GM10248 (cell line): ENCODE measurements at places on chromosomes 4 and X.

DNA sequence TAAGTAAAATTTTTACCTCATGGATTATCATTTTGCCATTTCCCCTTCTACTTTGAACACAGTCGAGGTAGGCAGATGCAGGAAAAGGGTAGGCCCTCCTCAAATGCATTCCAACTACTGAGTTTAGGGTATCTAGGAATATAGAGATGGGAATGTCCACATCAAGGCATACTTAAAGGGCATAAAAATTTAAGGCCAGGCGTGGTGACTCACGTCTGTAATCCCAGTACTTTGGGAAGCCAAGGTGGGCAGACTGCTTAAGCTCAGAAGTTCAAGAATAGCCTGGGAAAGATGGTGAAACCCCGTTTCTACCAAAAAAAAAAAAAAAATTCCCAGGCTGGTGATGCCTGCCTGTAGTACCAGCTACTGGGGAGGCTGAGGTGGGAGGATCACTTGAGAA is 146.5 kb downstream of the PDGFC start:
- DNase-seq: no peak

GRCh38 chr4:111693758-111694157 is 451.5 kb upstream of the FAM241A start:
- no peak for DNase-seq

DNA sequence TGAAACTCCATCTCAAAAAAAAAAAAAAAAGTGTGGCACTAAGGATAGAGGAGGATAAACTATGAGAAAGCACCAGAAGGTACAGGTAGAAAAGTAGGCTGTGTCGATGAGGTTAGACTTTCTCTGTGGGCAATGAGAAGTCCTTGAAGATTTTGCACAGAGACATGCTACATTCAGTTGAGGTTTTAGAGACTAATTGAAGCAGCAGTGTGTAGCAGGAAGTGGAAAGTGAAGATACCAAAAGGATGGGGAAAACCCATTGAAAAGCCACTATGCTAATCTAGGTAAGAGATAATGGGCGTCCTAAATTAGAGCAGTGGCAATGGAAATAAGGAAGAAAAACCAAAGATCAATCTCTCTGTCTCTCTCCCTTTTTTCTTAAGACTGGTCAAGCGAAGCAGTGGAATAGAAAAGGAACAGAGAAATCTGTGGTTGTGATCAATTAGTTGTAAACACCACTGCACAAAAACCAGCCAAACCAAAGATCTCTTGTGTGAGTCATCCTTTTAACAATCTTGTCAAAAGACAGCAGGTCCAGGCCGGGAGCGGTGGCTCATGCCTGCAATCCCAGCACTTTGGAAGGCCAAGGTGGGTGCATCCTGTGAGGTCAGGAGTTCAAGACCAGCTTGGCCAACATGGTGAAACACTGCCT is 3.5 kb downstream of the SPINK2 start:
- peak; percentile 69 for DNase-seq

DNA sequence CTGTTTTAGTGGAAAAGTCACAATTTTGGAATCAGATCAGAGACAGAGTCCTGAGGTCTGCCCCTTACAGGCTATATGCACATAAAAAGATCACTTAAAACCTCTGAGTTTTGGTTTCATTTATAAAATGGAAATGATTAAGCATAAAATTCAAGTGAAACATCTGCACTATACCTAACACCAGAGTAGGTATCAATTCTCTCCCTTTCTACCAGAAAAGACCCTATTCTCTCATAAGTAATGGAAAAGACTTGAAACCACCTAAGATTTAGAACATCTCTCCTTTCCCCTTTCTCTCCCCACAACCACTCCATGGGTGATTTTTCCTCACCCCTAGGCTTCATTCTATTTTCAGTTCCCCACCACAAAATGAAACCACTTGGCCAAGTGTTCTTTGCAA is 907 bp downstream of the LHFPL1 start:
- no peak for DNase-seq

GRCh38 chr4:159374749-159375530 is 272.1 kb downstream of the RAPGEF2 start:
- DNase-seq: no peak

DNA sequence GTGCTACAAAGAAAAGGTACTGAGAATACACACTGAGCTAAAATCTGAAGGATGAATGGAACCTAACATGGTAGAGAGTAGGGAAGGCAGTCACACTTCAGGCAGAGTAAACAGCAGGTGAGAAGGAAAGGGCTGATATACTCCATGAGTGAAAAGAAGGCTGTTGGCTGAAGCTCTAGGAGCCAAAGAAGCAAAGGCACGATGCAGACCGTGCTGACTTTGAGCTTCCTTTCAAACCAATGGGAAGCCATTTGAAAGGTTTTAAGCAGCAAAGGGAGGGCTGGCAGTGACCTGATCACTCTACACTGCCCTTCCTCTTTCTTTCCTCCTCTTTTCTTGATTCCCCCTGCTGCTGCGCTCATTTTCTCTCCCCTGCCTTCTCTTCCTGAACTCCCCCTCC is 66.4 kb downstream of the TMEM154 start:
- DNase-seq: no peak

DNA sequence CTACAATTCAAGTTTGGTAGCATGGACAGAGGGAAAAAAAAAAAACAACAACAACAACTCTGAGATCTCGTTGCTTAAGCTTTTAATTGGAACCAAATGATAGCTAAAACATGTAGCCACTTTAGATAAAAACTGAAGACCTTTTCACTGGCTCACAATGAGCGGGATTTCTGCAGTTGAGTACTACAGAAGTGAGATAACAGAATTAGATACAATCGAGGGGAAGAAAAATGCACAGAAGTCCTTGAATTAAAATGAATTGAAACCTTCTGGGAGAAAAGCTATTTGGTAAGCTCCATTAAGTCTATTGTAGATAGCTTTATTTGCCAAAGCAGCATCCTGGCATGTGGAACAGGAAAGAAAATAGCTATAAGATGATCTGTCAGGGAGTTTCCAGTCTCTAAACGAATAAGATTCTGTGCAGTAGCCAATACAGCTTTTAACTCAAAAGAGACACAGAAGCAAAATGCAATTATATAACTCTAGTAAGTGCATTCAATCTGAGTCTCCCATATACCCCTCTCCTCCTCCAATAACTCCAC is 248.5 kb downstream of the ENOX2 start:
- no peak for DNase-seq

DNA sequence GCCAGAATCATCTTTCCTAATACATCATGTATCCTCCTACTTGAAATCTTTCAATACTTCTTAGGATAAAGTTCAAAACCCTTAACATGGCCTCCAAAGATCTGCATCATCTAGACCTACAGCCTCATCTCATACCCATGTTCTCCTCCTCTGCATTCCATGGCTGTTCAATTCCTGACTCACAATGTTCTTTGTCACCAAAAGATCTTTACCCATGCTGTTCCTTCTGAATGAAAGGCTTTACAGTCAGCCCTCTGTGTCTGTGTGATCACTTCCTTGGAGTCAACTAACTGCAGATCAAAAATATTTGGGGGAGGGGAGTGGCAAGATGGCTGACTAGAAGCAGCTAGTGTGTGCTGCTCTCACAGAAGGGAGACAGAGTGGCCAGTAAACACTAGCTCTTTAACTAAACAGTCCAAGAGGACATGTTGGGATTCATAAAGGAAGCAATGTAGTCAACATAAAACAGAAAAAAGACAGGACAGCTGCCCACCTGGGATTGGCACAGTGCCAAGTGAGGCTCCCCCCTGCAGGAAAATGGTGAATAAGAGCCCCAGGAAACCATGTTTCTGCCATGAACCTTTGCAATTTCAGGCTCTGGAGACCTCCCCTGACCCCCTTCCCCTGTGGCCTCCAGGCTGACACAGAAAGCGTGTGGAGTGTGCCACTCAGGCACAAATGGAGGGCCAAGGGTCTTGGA is 31.9 kb downstream of the CBR4 start:
- DNase-seq: no peak

- no peak for DNase-seq
Measured at GRCh38 chr4:66059136-66059535, 388.8 kb upstream of the EPHA5 start.

DNA sequence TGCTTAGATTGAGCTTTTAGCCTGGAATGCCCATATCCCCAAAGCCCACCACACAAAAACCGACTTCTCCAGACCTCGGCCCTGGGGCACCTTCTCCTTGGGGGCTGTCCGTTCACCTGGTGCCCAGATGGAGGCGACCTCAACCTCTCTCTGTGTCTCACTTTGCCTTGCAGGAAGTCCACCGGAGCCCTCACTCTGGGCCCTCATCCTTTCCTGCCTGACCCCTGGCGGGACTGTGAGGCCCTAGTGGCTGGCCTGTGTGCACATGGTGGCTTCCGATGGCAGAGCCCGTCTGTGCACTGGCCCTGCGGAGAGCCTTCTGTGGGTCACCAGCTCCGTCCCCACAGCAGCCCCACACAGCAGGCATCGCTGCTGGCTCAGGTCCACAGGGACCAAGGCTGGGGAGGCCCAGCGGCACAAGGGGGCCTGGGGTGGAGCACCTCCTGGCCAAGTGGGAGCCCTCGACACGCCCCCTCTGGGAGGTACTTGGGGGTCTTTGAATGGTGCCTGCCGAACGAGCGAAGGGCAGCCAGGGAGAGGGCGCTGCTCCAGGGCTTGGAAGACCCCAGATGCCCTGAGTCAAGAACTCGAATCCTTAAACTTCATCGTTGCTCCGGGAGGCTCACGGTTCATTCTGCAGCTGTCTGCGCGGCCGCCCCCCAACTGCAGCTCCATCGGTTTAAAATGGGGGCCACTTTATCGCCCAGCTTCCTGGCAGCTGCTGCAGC is 97.2 kb upstream of the ADRA2C start:
- DNase-seq: no peak

GRCh38 chrX:77622233-77622632 is 163.8 kb downstream of the ATRX start:
- DNase-seq: no peak

DNA sequence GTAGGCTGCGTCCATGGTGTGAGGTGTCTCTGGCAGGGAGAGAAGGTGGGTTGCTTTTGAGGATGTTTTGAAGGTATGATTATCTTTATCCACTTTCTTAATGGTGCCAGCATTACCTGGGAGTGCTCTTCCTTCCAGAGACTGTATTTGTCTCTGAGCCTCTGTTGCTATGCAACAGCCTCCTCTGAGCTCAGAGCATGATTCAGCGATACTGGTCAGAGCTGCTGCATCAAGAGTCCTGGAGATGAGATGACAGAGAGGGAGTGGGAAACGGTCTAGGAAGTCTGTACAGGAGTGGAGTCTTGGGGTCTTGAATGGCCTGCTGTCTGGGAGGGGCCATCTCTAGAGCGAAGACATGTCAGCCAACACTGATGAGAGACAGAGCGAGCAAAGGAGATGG is 104.4 kb upstream of the RAB40AL start:
- DNase-seq: no peak

DNA sequence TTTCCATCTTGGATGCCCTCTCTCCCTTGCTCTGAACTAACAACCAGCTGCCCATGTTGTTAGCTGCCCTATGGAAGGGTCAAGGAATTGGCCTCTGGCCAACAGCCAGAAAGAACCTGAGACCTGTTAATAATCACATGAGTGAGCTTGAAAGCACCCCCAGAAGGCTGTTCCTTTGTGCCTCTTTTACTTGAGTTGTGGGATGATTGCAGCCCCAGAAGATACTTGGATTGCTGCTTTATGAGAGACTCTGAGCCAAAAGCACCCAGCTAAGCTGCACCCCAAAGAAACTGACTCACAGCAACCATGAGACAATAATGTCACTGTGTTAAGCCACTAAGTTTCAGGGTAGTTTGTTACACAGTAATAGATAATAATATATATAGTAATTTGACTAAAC is 73.3 kb downstream of the FRYL start:
- no peak for DNase-seq

DNA sequence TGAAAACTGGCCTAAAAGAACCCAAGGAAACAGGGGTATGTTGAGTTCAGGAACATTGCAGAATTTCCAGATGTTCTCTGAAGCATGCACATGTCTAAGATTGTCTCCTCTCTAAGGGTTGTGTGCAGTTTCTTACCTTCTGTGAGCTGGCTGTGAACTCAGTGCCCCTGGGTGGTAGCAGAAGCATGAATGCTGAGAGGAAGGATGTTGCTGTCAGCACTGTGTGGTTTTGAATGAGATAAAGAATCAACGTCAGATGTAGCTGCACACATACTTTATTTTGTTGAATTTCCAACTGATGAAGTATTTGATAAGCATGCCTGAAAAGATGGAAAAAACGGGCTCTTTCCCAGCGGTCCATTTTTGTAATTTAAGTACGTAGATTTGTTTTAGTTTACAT is 23.8 kb upstream of the CD38 start:
- DNase-seq: no peak

DNA sequence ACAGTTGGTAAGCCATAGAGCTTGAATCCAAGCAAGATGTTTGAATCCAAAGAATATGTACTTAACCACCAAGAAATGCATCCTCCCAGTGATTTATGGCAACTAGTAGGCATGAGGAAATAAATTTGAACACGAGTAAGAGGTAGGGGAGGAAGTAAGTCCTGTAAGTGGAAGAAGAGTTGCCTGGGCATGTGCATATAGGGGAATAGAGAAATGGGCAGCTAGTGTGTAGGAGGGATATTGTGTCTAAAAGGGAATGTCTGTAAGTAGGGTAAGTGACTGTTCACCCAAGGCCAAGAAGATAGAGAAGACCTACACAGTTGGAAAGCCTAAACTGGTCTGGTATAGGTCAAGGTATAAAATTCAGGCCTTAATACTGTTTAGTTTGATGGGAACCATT is 4.6 kb downstream of the SH3BGRL start:
- DNase-seq: no peak

GRCh38 chrX:13001097-13001496 is 26.2 kb downstream of the TMSB4X start:
- DNase-seq: no peak

DNA sequence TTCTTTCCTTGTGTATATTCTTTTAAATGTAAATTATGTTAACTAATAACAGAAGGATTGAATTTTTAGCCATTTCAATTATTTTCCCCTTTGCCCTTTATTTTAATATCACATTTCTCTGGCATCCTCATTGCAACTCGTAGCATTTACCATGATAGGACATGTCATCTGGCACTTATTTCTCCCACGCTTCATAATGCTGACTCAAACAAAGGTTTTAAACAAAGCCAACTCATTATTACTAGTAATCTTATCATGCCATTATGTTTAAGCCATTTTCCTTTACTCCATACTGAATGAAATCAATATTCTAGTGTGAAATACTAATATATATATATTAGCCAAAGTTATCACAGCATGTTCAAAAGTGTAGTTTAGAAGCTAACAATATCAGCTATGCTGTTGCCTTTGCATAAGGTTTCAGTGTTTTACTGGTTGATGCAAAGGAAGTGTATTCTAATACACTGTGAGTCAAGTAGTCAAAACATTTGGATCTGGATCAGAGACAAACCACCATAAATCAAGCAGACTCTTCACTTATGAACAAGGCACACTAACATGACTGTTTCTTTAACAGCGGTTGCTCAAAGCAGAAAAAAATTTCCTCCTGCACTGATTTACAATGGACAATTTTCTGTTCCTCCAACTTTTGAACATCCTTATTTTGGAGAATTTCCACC is 281.6 kb downstream of the SLC7A11 start:
- DNase-seq: no peak
